Renal pelvis (tissue), 12 donors: ENCODE measurements at places on chromosomes 13 and 19. TPM values are rescaled to one million over a fixed set of nuclear protein-coding genes. Genes with fewer than 3 reads are reported as not detected.

- no peak for DNase-seq
Measured at GRCh38 chr19:54646331-54646841, 16.1 kb downstream of the LILRB1 start.

DNA sequence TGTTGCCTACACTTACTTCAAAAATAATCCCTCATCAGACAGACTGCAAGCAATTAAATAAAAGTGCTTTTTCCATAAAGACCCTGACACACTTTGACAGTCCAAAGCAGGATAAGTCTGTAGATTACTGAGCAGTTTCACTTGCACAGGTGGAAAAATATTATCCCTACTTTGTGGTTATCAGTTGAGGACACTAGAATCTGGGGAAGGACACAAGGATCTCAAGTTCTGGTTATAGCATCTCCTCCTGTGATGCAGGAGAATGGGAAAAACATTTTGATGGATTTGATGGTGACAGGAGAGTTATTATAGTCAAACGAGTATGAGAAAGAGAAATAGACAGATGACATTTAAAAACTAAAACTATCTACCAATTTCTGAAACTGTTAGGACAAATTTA is 122.9 kb upstream of the PCDH9 start:
- no peak for DNase-seq

GRCh38 chr13:25447396-25447795 is 75.6 kb downstream of the ATP8A2 start:
- DNase-seq, result no peak

- DNase-seq, result no peak
Measured at GRCh38 chr13:99525967-99526366, 24.7 kb downstream of the TM9SF2 start.

GRCh38 chr19:13825489-13826441 is 30.5 kb downstream of the ZSWIM4 start:
- no peak for DNase-seq

GRCh38 chr13:43567608-43568007 is 219.2 kb downstream of the ENOX1 start:
- no peak for DNase-seq

DNA sequence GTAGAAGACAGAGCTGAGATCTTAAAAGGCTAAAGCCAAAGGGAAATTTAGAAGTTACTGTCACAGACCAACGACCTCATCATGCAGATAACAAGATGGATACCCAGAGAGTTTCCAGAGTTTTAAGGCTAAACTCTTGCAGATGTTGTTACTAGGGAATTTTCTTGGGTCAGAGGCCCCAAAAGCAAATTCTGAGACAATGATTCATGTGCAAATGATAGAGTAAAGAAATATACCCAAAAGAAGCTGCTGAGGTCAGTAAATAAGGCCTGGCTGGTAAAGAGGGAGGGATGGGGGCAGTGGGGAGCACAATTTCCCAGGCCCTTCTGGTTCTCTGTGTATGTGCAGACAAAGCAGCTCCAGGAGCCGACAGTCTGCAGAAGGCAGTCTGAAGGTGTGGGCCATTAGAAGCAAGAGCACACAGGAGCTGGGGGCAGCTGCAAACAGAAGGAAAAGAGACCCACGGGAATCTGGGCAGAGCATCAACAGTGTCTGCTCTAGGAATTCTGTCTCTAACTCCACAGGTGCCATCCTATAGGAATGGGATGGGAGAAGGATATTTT is 330.8 kb downstream of the TBC1D4 start:
- DNase-seq, result no peak

DNA sequence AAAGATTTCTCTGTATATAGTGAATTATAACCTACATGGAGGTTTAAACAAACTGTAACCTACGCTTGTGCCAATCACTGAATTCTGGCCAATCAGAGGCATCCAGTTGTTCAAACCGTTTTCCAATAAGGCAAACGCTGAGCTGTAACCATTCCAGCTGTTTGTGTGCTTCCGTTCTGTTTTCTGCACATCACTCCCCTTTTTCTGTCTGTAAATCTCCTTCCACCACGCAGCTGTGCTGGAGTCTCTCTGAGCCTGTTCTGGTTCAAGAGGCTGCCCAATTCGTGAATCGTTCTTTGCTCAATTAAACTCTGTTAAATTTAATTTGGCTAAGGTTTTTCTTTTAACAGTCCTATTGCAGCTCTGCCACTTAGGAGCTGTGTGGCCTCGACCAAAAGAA is 552.5 kb downstream of the FGF9 start:
- no peak for DNase-seq

DNA sequence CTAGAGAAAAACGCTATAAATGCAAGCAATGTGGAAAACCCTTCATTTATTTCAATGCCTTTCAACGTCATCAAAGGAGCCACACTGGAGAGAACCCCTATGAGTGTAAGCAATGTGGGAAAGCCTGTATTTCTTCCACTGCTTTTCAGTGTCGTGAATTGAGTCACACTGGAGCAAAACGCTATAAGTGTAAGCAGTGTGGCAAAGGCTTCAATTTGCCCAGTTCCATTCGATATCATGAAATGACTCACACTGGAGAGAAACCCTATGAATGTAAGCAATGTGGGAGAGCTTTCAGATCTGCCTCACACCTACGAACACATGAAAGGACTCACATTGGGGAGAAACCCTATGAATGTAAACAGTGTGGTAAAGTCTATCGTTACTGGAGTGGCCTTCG is 27.4 kb downstream of the ZNF20 start:
- no peak for DNase-seq

GRCh38 chr19:38386971-38387549 is 774 bp downstream of the GGN start:
- no peak for DNase-seq

DNA sequence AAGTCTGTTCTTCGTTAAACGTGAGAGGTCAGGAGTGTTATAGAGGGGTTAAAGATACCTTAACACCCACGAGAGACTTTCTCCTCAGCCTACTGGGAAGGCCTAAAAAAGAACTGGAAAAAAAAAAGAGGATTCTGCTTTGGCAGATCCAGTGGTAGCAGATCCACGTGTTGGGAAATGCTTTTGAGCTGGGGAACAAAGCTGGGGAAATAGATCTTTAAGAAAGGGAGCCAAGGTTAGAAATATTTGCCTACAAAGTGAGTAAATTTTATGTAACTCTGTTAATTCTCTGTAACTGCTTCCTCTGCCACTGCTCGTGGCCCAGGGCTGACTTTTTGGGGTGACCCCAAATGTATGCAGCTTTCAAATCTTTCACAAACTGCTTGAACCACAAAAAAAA is 11.7 kb downstream of the RFX2 start:
- no peak for DNase-seq

DNA sequence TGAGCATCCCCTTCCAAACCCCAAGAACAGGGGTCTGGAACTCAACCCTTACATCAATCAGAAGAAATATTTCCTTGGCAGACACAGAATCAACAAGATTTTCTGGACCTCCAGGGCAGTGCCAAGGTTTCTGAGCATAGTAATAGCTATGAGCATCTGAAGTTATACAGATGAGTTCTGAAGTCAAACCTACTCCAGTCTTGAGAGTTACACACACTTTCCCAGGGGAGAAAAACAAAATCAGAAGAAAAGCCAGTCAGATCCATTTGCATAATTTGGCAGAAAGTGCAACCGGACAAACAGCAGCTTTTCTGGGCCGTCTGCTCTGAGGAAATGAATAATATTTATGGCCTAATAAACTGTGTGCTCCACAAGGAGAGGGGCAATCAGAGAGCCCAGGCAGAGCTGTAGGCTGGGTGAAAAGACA is 93.1 kb downstream of the KL start:
- DNase-seq, result peak; percentile 19

GRCh38 chr13:70098669-70099068 is 9.0 kb upstream of the ATXN8OS start:
- DNase-seq, result no peak

- DNase-seq, result no peak
Measured at GRCh38 chr13:80605011-80605410, 264.1 kb upstream of the SPRY2 start.

- DNase-seq, result no peak
Measured at GRCh38 chr13:81305928-81306327, 965.0 kb upstream of the SPRY2 start.

- DNase-seq, result no peak
Measured at GRCh38 chr19:50790922-50791467, 780 bp downstream of the ACP4 start.

- no peak for DNase-seq
Measured at GRCh38 chr19:31285744-31286143, 63.5 kb downstream of the TSHZ3 start.

DNA sequence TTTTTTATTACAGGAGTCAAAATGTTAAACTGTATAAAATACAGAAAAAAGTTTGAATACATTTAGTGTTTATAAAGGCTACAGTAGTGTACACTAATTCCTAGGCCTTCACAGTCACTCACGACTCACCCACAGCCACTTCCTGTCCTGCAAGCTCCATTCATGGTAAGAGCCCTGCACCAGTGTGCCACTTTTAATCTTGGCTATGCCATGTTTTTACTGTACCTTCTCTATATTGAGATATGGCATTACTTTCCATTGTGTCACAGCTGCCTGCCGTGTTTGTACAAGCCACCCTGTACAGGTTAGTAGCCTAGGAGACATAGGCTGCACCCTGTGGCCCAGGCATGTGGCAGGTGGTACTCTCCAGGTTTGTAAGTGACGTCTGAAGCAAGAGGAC is 32.1 kb downstream of the C1QTNF9 start:
- no peak for DNase-seq

DNA sequence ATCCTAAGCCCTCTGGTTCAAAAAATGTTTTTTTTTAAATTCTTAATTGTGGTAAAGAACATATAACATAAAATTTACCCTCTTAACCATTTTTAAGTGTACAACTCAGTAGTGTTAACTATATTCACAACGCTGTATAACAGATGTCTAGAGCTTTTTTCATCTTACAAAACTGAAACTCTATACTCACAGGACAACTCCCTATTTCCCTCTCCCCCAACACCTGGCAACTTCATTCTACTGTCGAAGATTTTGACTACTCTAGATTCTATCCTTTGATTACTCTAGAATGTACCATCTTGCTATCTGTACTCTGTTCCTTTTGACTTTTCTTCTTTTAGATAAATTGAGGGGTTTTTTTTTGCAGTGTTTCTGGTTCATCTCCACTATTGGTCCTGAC is 200.4 kb downstream of the KLF12 start:
- no peak for DNase-seq

DNA sequence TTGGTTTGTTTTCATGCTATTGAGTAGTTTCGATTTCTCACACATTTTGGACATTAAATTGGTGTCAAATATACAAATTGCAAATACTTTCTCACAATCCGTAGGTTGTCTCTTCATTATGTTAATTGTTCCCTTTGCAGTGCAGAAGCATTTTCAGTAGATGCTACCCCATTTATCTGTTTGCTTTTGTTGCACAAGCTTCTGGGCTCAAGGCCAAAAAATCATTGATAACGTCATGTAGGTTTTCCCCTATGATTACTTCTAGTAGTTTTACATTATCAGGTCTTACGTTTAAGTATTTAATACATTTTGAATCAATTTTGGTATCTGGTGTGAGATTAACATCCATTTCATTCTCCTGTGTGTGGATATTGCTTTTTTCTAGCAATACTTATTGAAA is 14.0 kb upstream of the ZNF347 start:
- no peak for DNase-seq

Gene FUT2
- polyA plus RNA-seq, result 5.8 TPM

Gene URAD
- not detected for polyA plus RNA-seq

Gene RFXAP
- 13.4 TPM for polyA plus RNA-seq

Gene COL5A3
- 1.4 TPM for polyA plus RNA-seq

Gene NCAN
- 0.13 TPM for polyA plus RNA-seq

Gene ZNF628
- polyA plus RNA-seq, result 5.1 TPM

Gene DACT3
- polyA plus RNA-seq, result 23.0 TPM
